ENCODE measurements at places on chromosomes 4 and X. TPM values are rescaled to one million over a fixed set of nuclear protein-coding genes. Genes with fewer than 3 reads are reported as not detected.

RAB9B gene
- polyA plus RNA-seq: 2.4 TPM

ARMCX6 gene
- polyA plus RNA-seq: 81.3 TPM

TEX11 gene
- polyA plus RNA-seq: 0.04 TPM

- peak; percentile 35 for DNase-seq
Observed at GRCh38 chr4:6390356-6390755, 82.1 kb downstream of the PPP2R2C start.

- DNase-seq: no peak
Observed at GRCh38 chr4:52627876-52628275, 31.2 kb downstream of the USP46 start.

GRCh38 chr4:128709268-128709667, 100.2 kb upstream of the JADE1 start:
- DNase-seq: no peak

GRCh38 chr4:140342620-140343019, 30.8 kb upstream of the SCOC start:
- DNase-seq: no peak

All from renal pelvis (tissue), 12 donors.